ENCODE measurements at places on chromosomes 1 and 21.

DNA sequence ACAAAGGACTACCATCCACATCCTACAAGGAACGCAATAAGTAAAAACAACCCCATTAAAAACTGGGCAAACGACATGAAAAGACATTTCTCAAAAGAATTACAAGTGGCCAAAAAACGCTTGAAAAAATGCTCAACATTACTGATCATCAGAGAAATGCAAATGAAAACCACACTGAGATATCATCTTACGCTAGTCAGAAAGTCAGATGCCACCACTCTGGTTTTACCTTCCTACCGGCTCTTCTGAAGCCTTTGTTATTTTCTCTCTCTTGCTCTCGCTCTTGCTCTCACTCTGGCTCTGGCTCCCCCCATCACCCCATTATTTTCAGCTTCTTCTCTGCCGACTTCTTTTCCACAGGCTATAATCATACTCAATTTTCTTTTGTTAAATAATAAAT lies 38.8 kb downstream of the VPS45 start:
- no peak for DNase-seq

DNA sequence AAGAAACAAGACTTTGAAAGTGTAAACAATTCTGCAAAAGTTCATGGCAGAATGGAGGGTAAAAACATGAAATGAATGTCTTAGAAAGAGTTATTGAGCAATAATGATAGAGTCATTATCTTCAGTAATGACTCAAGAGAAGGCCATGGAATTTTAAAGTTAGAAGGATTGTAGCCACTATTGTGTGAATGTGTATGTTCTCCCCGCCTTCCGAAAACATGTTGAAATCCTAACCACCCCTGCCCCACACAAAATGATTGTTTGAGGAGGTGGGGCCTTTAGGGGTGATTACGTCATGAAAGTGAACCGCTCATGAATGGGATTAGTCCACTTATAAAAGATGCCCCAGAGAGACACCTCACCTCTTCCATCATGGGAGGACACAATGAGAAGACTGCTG lies 93.8 kb upstream of the CCDC190 start:
- DNase-seq, result peak; percentile 41

GRCh38 chr1:68230901-68231626 lies 1.3 kb downstream of the WLS start:
- no peak for DNase-seq

GRCh38 chr1:247332623-247333361 lies 1.1 kb upstream of the ZNF496 start:
- DNase-seq, result peak; percentile 66

GRCh38 chr1:78210175-78210574 lies 164.4 kb downstream of the GIPC2 start:
- peak; percentile 79 for DNase-seq

DNA sequence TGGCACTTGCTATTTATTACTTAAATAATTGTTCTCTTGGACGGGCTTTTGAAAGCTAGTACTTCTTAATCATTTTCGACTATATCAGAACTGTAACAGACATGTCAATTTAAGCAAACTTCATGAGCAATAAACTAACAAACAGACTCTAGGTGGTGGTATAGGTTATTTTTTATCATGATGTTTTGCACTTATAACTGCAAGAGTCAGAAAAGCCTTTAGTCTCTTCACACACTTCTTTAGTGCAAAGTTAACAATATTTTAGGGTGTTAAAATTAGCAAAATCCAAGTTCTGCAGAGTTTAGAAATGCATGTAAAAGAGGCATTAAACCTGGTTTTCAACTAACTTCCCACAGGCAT lies 2.2 kb downstream of the NRIP1 start:
- peak; percentile 54 for DNase-seq

DNA sequence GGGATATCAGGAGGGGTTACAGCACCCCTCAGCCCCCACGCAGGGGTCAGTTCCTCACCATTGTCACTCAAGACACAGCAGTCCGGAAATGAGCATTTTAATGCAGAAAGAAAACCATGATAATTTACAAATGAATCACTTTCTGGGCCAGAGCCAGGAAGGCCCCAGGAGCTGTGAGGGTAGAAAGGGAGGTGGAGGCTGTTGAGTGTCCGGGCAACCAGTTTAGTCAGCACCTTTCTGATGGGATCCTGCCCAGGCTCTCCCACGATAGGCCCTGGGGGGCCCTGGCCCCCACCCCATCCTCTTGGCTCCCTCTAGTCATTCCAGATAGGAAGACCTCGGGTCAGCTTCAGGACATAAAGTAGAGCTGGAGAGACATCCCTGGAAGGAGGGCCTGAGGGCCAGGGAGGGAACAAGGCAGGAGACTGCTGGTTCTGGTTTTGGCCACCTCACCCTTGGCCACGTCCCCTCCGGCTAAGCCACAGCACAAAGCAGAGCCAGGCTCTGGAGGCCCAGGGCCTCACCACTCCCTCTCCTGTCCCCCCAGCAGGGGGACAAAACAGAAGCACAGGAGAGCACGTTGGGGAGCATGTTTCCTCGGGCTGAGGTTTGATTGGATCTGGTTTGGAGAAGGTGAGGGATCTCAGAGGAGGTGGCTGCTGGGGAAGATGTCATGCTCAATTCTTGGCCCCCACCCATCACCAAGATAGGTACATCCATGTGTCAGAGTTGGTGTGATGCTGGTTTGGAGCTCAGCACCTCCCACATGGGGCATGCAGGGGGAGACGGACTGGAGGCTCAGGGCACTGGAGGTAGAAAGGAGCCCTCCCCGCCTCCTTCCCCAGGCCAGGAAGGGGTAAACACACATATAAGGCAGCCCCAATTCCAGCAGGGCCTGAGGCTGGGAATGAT lies 20.6 kb downstream of the ETNK2 start:
- peak; percentile 83 for DNase-seq

DNA sequence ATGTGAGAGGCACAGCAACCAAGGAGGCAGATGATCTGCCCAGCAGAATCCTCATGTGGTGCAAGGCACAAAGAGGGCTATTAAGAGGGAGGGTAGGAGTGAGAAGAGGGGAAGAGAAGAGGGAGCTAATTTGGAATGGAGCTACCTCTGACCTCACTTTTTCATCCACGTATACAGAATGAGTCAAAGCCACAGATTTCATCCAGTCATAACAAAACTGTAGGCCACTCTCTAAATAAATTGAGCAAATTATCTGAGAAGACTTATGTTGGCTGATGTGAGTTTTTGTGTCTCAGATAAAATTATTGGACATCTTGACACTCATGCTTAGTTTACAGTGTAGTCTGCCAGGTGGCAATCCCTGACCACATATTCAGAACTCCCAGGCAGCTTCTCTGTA lies 325.6 kb downstream of the TTLL7 start:
- DNase-seq, result no peak

DNA sequence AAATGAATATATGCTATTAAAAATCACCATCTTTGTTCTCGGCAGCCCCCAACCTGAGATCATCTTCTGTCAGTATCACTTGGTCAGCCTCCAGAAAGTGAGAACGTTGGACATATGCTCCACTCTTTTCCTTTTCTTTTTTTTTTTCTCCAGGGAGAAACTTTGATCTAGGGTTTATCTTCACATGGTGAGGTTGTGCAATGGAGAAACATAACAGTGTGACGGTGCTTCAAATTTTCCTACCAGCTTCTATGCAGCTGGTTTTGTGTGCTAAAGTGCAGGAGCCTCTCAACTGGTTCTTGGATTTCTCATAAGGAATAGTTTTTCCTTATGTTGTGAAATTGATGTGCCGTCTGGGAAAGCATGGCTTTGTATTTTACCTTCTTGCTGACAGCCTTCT lies 1202.9 kb downstream of the NCAM2 start:
- no peak for DNase-seq

GRCh38 chr1:154186177-154186576 lies 5.7 kb downstream of the TPM3 start:
- DNase-seq, result peak; percentile 74

- DNase-seq, result no peak
Measured at GRCh38 chr1:228258486-228258885, 50.6 kb downstream of the OBSCN start.

DNA sequence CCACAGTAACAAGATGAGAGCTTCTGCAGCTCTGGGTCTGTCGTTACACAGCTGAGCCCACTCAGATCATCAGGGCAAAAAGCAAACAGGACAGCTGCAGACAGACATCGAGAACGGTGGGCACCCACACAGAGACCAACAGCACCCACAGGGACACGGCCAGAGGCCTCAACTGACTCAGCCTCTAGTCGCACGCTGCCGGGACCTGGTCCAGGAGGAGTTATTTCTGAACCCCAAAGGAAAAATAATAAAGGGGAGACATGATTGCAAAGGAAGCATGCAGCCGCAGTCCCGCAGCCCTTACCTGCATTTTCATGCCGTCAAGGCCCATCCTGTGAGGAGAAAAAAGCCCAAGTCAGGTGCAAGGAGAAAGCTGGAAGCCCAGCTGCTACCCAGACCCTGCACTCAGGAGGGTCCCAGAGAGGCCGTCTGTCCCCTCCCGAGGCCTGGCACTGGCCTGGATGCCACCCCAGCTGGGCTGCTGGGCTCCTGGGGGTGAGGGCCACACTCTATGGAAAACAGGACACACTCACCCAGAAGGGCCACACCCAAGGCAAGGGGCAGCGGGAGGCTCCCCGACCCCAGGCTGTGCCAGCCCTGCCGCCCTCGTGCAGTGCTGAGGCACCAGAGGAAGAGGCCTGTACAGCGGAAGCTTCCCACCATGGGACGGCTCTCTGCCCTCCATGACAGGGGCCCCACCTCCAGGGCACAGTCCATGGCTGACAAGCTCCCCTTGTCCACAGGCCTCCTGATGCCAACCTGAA lies 15.7 kb downstream of the LSS start:
- no peak for DNase-seq

DNA sequence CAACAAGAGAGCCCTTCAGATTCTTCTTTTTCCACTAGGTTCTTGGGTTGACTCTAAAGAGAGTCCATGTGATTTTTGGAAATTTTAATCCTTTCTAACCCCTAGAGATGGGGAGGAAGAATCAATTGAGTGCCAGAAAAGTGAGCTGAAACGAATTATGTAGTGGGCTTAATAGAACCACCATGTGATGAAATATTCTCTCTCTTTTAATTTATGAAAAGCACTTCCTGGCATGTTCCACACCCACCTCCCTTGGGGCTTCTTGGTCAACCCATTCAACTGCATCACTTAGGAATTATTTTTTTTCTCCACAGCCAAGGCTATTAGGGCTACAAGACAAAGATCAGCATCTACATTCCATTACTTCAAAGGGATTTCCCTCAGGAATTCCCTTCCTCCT lies 79.6 kb downstream of the ZC3H11B start:
- DNase-seq, result no peak

DNA sequence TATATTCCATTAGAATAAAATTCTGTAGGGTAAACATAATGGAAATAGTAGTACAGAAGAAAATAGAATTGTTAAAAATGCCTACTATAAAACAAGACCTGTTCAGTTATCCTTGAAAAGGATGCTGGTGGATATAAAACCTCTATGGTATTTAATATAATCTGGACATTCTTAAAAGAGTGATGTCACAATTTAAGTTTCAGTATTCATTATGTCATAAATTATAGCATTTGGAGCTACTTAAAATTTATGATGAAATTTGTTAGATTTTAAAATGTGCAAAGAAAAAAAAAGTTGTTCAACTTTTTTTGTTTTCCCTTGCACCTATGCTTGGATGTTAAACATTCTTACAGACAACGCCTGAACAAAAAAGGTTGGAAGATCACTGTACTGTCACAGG lies 50.3 kb downstream of the USP48 start:
- DNase-seq, result no peak

GRCh38 chr1:85048296-85049064 lies at the start of gene MCOLN3:
Gene MCOLN3 (minus strand): TSS chr1:85048500. CDS start chr1:85045360, 3,140 bp downstream.
- DNase-seq, result peak; percentile 18

DNA sequence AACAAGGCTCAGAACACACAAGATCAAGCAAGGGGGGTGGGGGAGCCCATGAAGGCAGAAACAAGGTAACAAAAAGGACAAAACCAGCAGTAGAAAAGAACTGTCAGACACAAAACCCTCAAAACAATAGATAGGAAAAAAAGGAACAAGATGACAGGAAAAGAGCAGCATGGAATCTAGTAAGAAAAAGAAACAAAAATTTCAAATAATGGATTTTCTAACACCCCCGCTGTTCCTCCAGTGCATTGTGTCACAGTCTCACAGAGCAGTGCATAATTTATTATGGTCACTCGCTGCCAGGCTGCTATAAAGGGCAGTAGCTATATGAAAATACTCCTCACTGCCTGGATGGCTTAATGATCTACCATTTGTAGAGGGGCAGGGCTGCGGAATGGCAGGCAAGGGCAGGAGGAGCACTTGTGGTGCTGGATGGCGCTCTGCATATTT lies 567.9 kb downstream of the DPYD start:
- DNase-seq, result no peak

- peak; percentile 47 for DNase-seq
Measured at GRCh38 chr1:215719552-215719951, 152.4 kb downstream of the KCTD3 start.

GRCh38 chr1:243452092-243452491 lies 196.3 kb downstream of the SDCCAG8 start:
- DNase-seq, result no peak

DNA sequence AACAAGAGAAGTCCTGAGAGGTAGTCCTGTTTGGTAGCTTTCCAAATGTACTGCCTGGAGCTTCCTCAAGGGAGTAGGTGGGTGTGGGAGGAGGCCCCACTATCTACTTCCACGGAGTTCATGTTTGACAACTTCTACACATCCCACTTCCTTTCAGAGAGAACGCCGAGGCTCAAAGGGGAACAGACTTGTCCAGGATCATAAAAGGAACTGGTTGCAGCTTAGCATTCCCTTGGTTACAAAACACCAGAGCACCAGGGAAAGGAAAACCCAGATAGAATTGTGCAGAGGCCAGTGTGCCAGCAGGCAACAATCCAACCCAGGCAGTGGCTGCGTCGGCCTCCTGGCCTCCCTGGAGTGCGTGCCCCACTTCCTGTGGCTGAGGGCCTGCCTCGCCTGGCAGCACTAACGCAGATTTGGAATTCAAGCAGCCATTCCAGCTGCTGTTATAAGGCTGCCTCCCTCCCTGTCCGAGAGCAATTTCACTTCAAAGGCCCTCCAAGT lies 4.2 kb upstream of the RAP1GAP start:
- no peak for DNase-seq

DNA sequence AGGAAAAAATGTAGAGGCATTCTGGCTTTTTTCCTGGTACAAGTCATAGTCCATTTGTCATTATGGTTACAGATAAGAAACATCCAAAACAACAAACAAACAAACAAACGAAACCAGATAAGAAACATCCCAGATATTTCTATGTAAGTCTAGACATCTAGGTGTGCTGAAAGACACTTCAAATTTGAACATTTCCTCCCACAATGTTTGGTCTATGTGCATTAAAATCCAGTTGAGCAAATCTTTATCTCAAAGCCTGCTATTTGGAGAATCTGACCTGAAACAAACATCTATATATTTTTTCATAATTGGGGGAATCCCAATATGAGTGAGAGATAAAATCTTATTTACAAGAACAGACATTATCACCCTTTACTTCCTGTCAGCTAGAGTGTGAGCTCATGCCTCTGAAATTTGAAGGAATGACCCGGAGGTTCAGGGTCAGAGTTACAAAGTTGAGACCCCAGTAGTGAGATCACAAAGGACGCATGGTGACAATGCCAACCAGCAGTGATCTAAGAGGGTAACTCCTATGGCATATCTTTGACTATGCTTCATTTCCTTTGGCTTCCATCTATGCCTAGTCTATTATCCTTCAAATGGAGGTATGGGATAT lies 182.9 kb upstream of the ATP1B1 start:
- no peak for DNase-seq
